GM06990 (cell line): ENCODE measurements at places on chromosomes 13 and 19.

DNA sequence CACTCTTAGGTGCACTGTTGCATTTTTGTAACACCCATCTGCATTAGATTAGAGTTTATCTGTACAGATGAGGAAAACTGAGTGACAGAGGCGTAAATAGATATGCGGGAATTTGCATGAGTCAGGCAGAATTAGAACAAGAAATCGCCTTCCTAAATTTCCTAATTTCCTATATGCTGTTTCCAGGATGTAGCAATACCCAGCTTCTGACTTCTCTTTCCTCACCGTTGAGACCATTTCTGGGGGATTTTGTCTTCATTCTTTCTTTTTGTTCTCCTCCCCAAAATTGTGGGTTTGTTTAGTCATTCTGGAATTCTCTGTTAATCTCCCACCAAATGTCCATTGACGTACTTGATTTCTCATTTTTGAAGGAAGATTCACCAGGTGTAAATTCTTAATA lies 10.6 kb upstream of the ZNF792 start:
- no peak for DNase-seq

GRCh38 chr19:53958823-53959757 lies 3.6 kb upstream of the CACNG8 start:
- DNase-seq, result no peak

DNA sequence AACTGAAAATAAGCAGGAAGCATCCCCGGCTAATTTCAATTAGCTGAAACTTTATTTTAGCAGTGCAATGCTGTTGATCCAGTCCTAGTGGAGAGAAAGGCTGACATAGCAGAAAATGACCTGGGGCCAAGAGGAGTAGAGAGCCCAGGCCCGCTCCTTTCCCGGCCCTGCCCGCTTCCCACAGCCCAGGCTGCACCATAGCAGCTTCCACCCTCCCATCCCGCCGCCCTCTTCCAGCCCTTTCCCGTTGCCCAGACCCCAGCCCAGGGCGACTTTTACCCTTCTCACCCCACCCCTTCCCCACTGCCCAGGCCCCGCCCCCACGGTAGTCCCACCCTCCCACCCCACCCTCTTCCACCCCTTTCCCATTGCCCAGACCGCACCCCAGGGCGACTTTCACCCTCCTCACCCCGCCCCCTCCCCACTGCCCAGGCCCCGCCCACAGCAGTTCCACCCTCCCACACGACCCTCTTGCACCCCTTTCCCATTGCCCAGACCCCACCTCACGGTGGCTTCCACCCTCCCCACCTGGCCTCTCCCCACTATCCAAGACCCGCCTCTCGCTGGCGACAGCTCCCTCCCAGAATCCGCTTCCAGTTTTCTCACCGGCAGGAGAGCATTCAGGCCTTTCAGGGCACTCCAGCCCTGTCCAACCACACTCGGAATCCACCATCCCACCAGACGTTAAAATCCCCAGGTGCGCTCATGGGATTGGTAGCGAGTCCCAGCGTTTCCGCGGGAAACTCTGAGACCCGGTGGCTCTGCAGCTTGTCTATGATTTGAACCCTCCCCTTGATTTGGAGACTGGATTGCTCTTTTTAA lies 8.3 kb downstream of the ZNF160 start:
- no peak for DNase-seq

- DNase-seq, result no peak
Measured at GRCh38 chr13:50714891-50715290, 128.6 kb downstream of the DLEU7 start.

GRCh38 chr13:79658333-79658975 lies 177.5 kb downstream of the NDFIP2 start:
- no peak for DNase-seq

- DNase-seq, result no peak
Measured at GRCh38 chr13:48154671-48155070, 59.8 kb upstream of the MED4 start.

DNA sequence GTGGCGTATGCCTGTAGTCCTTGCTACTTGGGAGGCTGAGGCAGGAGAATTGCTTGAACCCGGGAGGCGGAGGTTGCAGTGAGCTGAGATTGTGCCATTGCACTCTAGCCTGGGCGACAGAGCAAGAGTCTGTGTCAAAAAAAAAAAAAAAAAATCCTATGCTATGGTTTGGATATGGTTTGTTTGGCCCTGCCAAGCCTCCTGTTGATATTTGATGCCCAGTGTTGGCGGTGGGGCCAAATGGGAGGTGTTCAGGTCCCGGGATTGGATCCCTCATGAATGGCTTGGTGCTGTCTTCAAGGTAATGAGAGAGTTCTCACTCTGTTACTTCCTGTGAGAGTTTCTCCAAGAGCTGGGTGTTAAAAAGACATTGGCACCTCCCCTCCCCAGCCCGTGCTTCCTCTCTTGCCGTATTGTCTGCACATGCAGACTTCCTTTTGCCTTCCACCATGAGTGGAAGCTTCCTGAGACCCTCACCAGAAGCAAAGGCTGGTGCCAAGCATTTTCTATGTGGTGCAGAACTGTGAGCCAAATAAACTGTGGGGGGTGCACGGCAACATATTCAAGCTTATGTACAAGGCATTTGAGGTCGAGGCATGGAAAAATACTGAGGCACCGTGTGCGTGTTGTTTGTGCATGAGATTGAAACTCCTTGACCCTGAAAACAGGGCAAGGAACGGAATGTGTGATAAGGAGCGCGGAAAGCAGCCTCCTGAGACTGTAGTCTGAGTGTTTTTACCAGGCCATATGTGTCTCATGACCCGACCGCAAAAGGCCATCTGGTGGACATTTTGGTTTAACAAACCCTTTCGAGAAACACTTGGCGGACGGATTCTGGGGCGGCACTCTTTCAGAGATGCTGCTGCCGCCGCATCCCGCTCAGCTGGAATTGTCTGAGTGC lies 7.3 kb downstream of the SIGLEC9 start:
- no peak for DNase-seq

DNA sequence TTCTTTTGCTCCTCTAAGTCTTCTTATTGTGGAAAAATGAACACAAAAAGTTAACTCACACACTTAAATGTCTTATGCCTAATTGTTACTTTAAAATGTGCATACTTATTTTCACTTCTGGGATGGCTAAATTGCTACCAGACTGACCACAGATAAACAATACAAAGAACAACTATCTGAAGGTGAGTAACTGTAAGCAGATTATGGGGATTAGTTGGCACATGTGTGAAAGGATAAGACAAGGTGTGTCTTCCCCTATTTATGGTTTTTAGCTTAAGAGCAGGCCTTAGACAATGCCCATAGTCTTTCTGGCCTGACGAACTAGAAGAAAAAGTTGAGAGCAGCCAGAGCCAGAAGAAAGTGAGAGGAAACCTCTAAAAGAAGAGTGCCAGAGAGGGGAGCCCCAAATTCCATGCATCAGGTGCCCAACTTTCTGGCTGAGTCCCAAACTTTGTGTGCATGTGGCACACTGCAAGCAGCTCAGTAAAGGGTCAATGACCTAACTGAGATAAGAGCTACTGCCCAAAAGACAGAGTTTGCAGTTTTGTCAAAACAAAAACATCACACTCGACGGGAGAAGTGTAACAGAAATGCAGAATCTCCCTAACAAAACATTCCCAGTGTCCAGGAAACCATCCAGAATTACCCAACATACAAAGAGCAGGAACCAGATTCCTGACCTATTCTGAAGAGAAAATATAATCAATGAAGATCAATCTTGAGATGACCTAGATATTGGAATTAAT lies 375.4 kb downstream of the KCNRG start:
- DNase-seq, result no peak

DNA sequence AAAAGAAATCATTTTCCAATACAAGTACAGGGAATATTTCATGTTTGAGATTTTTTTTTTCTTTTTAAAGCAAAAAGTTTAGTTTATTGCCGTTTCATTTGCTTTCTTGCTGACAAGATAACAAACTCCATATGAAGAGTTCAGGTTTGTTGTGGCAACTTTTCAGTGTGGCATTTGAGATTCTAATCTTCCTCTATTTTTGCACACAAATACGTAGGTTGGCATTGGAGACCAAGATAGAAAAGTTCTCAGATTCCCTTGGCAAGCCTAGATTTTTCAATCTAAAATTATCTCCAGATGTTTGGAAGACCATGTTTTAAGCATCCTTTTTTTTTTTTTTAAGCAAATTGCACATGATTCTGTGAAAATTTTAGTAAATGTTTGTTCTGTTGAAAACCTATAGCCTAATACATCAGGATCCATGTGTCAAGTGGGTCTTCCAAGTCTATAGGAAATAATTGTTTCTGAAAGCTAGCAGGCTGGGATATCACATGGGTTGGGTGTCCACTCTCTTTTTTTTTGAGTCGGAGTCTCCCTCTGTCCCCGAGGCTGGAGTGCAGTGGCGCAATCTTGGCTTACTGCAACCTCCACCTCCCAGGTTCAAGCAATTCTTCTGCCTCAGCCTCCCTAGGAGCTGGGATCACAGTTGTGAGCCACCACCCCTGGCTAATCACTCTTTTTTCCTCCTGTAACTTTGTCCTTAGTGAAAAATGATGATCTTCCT lies 2.6 kb downstream of the GARRE1 start:
- no peak for DNase-seq

GRCh38 chr19:1663852-1664251 lies 11.4 kb upstream of the TCF3 start:
- DNase-seq, result peak; percentile 76

DNA sequence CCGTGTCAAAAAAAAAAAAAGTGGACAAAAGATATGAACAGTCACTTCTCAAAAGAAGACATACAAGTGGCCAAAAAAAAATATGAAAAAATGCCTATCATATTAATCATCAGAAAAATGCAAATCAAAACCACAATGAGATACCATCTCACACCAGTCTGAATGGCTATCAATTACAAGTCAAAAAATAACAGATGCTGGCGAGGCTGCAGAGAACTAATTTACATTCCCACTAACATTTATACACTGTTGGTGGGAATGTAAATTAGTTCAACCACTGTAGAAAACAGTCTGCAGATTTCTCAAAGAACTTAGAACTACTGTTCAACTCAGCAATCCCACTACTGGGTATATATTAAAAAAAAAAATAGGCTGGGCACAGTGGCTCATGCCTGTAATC lies 26.5 kb upstream of the FOXO1 start:
- DNase-seq, result no peak

DNA sequence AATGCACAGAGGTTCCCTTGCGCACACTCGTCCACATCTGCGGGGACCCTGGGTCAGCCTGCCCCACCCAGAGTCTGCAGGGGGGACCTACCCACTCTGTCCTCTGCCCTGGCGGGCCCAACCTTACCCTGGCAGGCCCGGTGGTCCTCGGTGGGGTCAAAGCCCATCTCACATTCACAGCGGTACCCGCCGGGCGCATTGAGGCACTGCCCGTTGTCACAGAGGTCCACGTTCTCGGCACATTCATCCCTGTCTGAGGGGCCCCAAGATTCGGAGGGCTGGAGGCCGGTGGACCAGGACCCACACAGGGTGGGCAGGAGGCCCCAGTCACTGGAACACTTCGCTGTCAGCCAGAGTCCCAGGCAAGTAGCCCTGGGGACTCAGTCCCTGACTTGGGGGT lies 38.5 kb downstream of the FBN3 start:
- no peak for DNase-seq

- DNase-seq, result no peak
Measured at GRCh38 chr19:16160943-16161560, 12.3 kb downstream of the CIB3 start.

- DNase-seq, result no peak
Measured at GRCh38 chr19:3949997-3950859, 17.4 kb downstream of the NMRK2 start.

GRCh38 chr13:78770601-78771000 lies 111.6 kb upstream of the OBI1 start:
- no peak for DNase-seq

DNA sequence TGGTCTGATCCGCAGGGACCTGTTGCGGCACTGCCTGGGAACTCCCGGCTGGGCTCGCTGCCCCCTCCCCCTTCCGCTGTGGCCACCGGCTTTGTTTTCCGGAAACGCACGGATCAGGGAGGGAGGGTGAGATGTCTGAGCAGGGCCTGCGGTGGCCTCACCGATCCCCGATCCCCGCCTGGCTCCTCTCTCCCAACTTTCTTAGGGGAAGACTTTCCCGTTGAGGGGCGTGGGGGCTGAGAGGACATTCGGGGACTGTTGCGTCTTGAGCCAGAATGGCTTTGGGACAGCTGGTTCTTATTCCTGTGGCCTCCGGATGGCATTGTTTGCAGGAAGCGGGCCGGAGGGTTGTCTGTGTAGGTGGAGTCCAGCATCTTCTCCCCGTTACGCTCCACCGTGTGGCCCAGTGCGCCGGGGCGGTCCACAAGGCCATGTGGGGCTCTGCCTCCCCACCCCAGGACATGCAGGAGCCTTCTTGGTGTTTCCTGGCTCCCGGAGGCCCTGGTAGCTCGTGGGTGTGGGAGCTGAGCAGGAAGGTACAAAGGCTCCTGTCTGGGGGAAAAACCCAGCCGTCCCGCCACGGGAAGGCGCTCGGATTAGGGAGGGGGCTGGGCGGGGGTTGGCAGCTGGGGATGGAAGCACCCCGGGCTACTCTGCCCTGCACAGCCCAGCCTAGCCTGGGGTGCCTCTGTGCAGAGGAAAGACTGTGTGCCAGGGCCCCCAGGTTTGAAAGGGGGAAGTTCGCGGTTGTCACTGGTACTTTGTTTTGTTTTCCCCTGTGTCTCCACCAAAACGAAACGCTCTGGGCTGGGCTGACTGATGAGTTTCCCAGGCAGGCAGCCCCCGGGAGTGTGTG lies 1.3 kb downstream of the CSNK1G2 start:
- DNase-seq, result peak; percentile 83

- DNase-seq, result peak; percentile 64
Measured at GRCh38 chr19:13417054-13417453, 89.2 kb downstream of the CACNA1A start.

GRCh38 chr19:2482354-2483038 lies 6.6 kb downstream of the GADD45B start:
- no peak for DNase-seq

DNA sequence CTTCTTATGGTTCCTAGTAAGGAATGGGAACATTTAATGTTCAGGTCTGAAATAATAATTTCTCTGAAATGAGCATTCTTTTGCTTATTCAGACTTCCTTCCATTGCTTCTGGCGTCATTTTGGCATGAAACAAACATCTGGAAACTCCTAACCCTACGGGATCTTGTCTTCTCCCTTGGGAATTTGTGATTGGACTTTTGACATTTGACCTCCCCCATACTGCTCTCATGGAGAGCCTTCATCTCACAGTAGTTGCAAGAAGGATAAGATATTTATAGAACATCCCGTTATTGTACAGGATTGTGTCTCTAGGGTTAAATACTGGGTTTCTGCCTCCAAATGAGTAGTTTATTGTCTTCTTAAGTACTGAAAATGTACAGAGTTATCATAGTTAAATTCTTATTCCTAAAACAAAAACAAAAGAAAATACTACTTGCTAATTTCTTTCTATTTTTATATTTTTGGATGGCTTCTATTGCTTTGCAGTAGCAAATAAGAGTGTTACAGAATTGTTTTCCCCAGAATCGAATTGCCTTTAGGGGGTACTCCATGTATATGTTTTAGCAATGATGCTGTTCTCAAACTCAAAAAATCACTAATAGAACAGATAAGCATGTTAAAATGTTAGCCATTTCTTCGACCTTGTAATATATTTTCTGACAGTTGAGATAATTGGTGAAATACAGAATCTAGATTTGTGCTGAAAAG lies 366.8 kb downstream of the DLEU7 start:
- no peak for DNase-seq

DNA sequence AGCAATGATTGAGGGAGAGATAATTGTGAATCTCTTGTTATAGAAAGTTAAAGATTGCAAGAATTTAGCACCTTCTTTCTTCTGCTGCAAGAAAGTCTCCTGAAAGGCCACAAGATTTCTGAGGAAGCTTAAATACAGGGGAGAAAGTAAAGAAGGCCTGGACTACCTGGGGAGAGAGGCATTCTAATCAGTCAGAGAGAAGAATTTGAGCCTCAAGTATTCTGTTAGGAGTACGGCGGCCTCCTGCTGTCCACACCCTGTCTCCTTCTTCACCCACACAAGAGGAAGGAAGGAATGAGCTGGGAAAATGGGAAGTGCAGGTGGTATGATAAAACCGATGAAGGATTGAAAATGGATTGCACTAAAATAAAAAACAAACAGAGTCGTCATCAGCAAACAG lies 474.7 kb downstream of the DIAPH3 start:
- DNase-seq, result no peak
